ENCODE measurements at places on chromosomes 12 and 14. TPM values are rescaled to one million over a fixed set of nuclear protein-coding genes. Genes with fewer than 3 reads are reported as not detected.
A peak's percentile ranks its signal among the peaks of the same experiment; 100 is the strongest.

- DNase-seq: no peak
- H3K27ac ChIP-seq: no peak overlapping the region
- H3K27me3 ChIP-seq: no peaks in the 10 kb centered on the region
- H3K4me3 ChIP-seq: no peak overlapping the region
Observed at GRCh38 chr12:104334581-104334980, 31.0 kb downstream of the EID3 start.

- H3K4me1 ChIP-seq: peaks cover under 1% of the 10 kb centered on the region
- no peaks in the 10 kb centered on the region for H3K27me3 ChIP-seq
- peaks cover 61% of the 10 kb centered on the region for H3K36me3 ChIP-seq
- H3K4me3 ChIP-seq: no peak overlapping the region
- DNase-seq: no peak
- H3K27ac ChIP-seq: peak overlapping the region; percentile 7
Observed at GRCh38 chr12:120574106-120574505, 7.1 kb downstream of the POP5 start.

DNA sequence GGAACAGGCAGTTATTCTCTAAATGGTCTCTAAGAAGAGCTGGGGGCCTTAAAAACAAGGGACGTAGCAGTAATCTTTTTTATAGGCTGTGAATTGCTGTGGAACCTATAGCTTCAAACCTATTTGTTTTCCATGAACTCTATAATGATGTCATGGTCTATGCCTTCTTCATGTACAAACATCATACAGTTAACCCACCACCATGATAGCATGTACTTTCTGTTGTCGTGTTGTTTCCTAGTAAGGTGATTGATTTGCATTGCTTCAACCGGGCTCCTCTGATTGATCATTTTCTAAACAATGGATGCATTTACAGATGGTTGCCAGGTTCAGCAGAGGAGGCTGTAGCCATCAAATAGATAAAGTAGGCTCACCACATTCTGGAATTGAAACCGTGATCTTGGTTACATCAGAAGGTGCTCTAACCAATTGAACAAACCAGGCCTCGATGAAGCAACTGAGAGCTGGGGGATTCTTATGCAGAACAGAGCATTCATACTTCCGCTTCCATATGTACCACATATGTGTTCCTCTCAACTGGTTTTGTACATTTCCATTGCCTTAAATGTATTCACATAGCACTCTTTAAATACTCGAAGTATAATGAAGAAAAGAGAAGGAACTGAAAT is 25.6 kb upstream of the PCNX1 start:
- no peaks in the 10 kb centered on the region for H3K36me3 ChIP-seq
- H3K4me1 ChIP-seq: peaks cover 51% of the 10 kb centered on the region
- H3K4me3 ChIP-seq: no peak overlapping the region

DNA sequence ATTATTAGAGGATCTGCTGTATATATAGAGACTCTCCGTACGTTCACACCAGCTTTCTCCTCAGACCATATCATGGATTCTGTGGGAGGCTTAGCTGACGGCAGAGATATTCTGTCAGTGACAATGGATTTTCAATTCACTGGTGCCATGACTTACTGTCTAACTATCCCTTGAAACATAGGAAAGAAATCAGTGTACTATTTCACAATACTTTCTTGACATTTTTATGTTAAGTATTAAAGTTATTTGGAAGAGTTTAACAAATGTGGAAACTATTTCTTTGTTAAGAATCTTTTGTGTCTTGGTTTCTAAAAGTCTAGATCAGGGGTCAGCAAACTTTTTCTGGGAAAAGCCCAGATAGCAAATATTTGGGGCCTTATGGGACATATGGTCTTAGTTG is 118.5 kb downstream of the GTF2A1 start:
- no peaks in the 10 kb centered on the region for H3K36me3 ChIP-seq
- no peak for DNase-seq
- H3K27me3 ChIP-seq: no peaks in the 10 kb centered on the region
- no peaks in the 10 kb centered on the region for H3K4me1 ChIP-seq

GRCh38 chr12:76765598-76765997 is 1.7 kb downstream of the ZDHHC17 start:
- DNase-seq: no peak
- H3K4me3 ChIP-seq: peak overlapping the region; percentile 90
- H3K4me1 ChIP-seq: peaks cover 46% of the 10 kb centered on the region
- H3K36me3 ChIP-seq: peaks cover 3% of the 10 kb centered on the region
- H3K27ac ChIP-seq: peak overlapping the region; percentile 95

DNA sequence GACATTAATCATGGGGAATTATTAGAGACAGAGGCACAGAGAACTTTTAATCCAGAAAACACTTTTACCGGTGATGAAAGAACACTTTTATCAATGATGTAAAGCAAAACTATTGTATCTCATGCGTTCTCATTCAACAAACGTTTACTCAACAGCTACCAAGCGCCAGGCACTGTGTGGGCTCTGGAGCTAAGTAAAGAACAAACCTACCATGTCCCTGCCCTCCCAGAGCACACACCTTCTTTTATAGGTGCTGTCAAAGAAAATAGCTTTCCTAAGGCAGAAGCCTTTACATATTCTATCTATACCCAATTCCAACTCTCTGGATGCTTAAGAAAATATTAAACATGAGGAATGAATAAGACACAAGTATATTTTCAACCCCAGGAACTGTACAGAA is 91.1 kb downstream of the FOXN3 start:
- H3K4me1 ChIP-seq: peaks cover 50% of the 10 kb centered on the region
- H3K27ac ChIP-seq: no peak overlapping the region
- no peak for DNase-seq
- H3K27me3 ChIP-seq: no peaks in the 10 kb centered on the region

- no peaks in the 10 kb centered on the region for H3K27me3 ChIP-seq
- H3K27ac ChIP-seq: no peak overlapping the region
- H3K4me3 ChIP-seq: no peak overlapping the region
- no peak for DNase-seq
- H3K36me3 ChIP-seq: no peaks in the 10 kb centered on the region
- H3K4me1 ChIP-seq: no peaks in the 10 kb centered on the region
Observed at GRCh38 chr12:88571543-88571942, 8.7 kb downstream of the KITLG start.

- no peaks in the 10 kb centered on the region for H3K36me3 ChIP-seq
- no peak overlapping the region for H3K4me3 ChIP-seq
- no peaks in the 10 kb centered on the region for H3K4me1 ChIP-seq
- no peak overlapping the region for H3K27ac ChIP-seq
- DNase-seq: no peak
Observed at GRCh38 chr12:102535306-102535705, 54.9 kb upstream of the IGF1 start.

DNA sequence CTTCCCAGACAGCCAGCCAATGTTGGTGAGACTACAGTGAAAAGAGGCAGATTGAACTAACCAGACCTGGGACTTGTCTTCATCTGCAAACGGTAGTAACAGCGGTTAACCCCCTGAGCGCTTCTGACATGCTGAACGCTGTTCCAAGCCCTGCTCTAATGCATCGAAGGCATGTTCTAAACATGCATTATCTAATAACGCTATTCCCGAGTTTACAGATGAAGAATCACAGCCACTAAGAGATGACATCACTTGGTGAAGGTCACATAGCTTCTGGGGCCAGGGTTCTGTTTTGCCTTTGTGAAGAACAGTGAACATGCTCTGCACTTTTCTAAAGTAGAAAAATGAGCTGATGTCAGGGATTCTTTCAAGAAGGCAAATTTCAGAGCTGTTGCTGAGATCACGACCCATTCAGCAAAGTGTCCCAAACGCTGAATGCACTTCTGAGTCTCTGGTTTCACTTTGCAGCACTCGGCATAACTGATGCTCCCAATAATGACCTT is 56.0 kb downstream of the FOS start:
- H3K36me3 ChIP-seq: no peaks in the 10 kb centered on the region
- peak overlapping the region; percentile 65 for H3K4me3 ChIP-seq
- H3K27me3 ChIP-seq: no peaks in the 10 kb centered on the region
- H3K27ac ChIP-seq: peak overlapping the region; percentile 87
- DNase-seq: peak; percentile 8

GRCh38 chr12:46264057-46264456 is 4.8 kb downstream of the SLC38A1 start:
- peak overlapping the region; percentile 66 for H3K27ac ChIP-seq
- H3K27me3 ChIP-seq: no peaks in the 10 kb centered on the region
- DNase-seq: no peak
- peaks cover 23% of the 10 kb centered on the region for H3K36me3 ChIP-seq
- H3K4me3 ChIP-seq: peak overlapping the region; percentile 47

GRCh38 chr14:52355526-52355925 is 41.4 kb downstream of the PTGER2 start:
- H3K4me3 ChIP-seq: no peak overlapping the region
- H3K4me1 ChIP-seq: peaks cover 54% of the 10 kb centered on the region
- H3K27me3 ChIP-seq: peaks cover 1% of the 10 kb centered on the region
- peaks cover 4% of the 10 kb centered on the region for H3K36me3 ChIP-seq

DNA sequence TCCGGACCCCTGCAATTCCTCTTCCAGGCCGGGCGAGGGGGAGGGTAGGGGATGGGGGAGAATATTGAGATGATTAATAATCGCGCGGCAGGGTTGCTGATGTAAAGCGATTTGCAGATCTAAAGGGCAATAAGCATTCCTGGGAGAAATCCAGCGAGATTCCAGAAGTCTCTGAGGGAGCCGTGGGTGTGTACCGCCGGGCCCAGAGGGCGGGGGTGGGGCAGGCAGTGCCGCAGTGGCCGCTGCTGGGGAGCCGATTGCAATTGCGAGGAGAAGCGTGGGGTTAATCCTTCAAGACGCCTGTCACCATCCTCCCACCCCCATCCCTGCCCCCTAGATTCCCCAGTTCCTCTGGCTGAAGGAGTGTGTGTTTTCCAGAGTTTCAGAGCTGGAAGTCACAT is 16.4 kb downstream of the FOS start:
- peak overlapping the region; percentile 76 for H3K27ac ChIP-seq
- peaks cover 2% of the 10 kb centered on the region for H3K27me3 ChIP-seq
- DNase-seq: peak; percentile 32
- peak overlapping the region; percentile 74 for H3K4me3 ChIP-seq
- no peaks in the 10 kb centered on the region for H3K36me3 ChIP-seq
- H3K4me1 ChIP-seq: peaks cover 22% of the 10 kb centered on the region

- no peak for DNase-seq
- no peak overlapping the region for H3K4me3 ChIP-seq
- H3K4me1 ChIP-seq: peaks cover 43% of the 10 kb centered on the region
- H3K27me3 ChIP-seq: peaks cover 23% of the 10 kb centered on the region
- peaks cover 6% of the 10 kb centered on the region for H3K36me3 ChIP-seq
Observed at GRCh38 chr14:88559852-88560251, 3.0 kb upstream of the ZC3H14 start.

DNA sequence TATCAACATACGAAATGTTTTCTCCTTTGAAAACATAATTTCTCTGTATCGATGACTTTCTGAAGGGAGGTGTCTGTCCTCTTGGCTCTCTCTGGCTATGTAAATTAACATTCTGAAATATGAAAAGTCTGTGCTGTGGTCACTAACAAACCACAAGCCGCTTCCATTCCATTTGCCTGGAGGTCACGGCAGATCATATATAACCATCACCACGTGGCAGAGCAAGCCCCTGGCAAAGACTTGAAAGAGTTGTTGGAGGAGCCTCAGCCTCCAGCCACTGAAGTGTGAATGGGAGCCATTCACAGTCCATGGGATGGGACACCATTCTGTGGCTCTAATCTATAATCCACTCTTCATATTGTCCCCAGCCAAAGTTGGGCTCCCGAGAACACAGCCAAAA is 39.6 kb downstream of the CDKL1 start:
- H3K27ac ChIP-seq: no peak overlapping the region
- H3K4me1 ChIP-seq: no peaks in the 10 kb centered on the region
- peaks cover 11% of the 10 kb centered on the region for H3K36me3 ChIP-seq

DNA sequence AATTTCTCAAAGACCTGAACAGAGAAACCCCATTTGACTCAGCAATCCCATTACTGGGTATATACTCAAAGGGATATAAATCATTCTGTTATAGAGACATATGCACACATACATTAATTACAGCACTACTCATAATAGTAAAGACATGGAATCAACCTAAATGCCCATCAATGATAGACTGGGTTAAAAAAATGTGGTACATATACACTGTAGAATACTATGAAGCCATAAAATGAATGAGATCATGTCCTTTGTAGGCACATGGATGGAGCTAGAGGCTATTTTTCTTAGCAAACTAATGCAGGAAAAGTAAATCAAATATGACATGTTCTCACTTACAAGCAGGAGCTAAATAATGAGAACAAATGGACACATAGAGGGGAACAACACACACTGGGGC is 303.8 kb downstream of the BTG1 start:
- H3K27me3 ChIP-seq: no peaks in the 10 kb centered on the region
- DNase-seq: no peak
- H3K27ac ChIP-seq: no peak overlapping the region
- no peak overlapping the region for H3K4me3 ChIP-seq
- peaks cover 7% of the 10 kb centered on the region for H3K4me1 ChIP-seq
- H3K36me3 ChIP-seq: peaks cover 7% of the 10 kb centered on the region

The KRT80 gene
- total RNA-seq: not detected

The FBXO34 gene
- 17.7 TPM for total RNA-seq

The KIF21A gene
- total RNA-seq: 20.0 TPM

The CIDEB gene
- 12.1 TPM for total RNA-seq

The RDH5 gene
- total RNA-seq: 6.8 TPM

The CLEC4C gene
- not detected for total RNA-seq

The HCAR3 gene
- total RNA-seq: not detected

The CLEC1A gene
- total RNA-seq: not detected
